RCC 7860 (cell line): ENCODE measurements at places on chromosomes 1 and 21.
A peak's percentile ranks its signal among the peaks of the same experiment; 100 is the strongest.

GRCh38 chr1:222750651-222751050 is 13.6 kb downstream of the FAM177B start:
- no peak for DNase-seq

DNA sequence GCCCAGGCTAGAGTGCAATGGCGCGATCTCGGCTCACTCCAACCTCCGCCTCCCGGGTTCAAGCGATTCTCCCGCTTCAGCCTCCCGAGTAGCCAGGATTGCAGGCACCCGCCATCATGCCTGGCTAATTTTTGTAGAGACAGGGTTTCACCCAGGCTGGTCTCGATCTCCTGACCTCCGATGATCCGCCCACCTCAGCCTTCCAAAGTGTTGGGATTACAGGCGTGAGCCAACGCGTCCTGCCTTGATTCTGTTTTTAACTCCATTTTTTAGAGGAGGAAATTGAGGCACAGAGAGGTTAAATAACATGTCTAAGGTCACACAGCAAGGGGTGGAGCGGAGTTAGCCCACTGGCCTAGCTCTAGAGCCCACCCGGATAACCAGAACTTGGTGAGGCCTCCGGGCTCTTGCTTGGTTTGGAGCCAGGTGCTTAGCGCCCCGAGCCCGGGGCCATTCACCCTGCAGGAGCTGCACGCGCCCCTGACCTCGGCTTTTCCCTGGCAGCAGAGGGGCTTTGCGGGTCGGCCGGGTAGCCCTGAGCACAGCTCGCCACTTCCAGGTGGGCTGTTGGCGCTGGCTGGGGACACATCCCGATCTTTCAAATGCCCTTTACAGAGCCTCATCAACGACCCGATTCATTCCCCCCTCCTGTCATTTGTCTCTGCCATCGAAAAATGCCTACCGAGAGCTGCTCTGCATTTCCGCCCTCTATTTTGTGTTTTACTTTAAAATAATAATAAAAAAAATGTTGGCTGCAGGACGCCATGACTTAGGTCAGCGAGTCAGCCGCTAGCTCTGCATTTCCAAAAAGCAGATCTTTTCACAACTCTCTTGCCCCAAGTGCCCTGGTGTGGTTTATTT is 11.2 kb downstream of the SIM2 start:
- DNase-seq: no peak

DNA sequence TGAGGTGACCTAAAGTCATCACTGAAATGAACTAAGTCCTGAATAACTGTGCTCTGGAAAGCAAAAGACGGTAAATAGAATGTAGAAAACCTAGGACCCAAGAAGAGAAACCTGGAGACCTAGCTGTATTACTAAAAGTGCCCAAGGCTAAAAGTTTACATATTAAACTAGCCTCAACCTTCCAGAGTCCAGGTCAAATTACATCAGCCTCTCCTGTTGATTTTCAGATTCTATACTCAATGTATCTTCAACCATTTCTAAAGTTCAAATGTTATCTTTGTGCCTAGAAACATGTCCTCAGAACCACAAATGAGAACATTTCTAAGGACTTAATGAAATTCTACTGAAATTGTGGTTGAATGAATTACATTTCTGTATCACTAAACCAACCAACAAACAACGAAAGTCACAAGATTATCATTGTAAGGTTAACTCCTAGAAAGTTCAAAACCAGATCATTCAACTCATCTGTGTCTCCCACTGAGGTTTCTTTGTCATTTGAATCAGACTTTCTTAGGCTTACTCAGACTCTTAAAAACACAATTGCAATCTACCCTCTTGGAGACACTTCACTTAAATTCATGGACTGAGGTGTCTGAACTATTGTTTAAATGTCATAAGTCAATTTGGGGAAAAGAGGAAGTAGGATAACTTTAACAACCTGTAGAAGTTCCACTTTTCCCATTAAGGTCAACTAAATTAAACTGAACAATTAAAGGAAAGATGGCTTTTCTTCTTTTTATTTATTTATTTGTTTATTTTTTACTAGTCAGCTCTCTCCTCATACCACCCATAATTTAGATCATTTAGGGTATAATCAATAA is 207.7 kb downstream of the BARHL2 start:
- no peak for DNase-seq

GRCh38 chr1:38178216-38178615 is 131.6 kb upstream of the POU3F1 start:
- DNase-seq: no peak

GRCh38 chr1:96418969-96419368 is 302.6 kb upstream of the PTBP2 start:
- DNase-seq: no peak

GRCh38 chr1:171426645-171427044 is 58.7 kb upstream of the PRRC2C start:
- no peak for DNase-seq

DNA sequence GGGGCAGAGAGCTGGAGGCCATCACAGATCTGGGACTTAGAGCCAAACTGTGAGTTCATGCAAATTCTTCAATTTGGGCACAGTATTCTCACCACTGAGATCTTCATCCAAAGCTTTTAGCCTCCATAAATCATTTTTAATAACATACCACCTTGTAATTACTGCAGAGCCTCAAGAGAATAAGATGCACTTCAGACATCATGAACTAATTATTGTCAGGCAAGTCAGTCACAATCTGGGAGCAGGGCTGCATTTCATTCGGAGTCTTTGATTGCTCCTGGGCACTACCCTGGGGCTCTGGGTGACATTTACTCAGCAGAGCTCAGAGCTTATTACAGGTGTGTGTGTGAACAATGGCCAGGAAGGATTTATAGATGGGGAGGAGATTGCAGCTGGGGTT is 623.7 kb downstream of the PTPRU start:
- DNase-seq: no peak

GRCh38 chr1:208058267-208058666 is 147.3 kb upstream of the CD34 start:
- peak; percentile 29 for DNase-seq

DNA sequence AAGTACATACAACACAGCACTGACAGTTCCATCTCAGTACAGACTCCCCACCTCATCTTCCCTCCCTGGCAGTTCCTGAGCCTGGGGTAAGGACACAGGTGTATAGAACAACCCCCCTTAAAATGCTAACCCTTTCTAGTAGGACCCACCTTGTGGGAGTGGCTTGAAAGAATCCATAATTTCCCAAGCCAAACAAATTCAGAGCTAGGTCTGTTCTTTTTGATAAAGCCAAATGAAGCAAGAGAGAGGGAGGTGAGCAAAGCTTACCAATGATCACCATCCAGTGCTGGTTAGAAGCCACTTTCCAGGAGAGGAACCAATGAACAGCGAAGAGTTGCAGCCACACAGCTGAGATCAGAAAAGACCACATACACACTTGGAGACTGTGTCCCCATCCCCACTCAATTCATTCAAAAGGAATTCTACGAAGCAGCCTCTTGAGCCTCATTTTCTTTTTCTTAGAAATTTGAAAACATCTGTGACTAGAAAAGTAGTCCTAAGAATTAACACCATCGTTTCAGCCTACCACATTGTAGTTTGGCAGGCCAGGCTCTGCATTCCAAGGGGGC is 9.2 kb downstream of the UBE2Q1 start:
- no peak for DNase-seq

- peak; percentile 29 for DNase-seq
Measured at GRCh38 chr1:247487057-247487456, 29.2 kb upstream of the OR2B11 start.

GRCh38 chr1:204431310-204432184 is 19.9 kb upstream of the PPP1R15B start:
- peak; percentile 42 for DNase-seq

DNA sequence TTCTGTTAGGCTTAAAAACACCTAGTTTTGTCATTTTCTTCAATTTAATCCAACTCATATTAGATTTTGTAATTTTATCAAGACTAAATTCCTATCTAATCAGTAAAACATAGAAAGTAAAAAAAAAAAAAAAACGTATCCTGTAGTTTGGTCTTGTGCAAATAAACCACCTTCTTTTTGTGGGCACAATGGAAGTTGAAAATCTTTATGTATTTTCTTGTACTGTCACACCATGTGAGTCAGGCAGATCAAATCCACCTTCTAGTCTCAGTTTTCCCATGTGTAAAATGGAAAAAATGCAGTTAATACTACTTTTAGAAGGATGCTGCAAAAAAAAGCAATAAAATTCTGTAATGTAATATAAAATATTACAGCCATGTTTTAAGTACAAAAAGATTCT is 129.8 kb downstream of the CYYR1 start:
- DNase-seq: no peak

DNA sequence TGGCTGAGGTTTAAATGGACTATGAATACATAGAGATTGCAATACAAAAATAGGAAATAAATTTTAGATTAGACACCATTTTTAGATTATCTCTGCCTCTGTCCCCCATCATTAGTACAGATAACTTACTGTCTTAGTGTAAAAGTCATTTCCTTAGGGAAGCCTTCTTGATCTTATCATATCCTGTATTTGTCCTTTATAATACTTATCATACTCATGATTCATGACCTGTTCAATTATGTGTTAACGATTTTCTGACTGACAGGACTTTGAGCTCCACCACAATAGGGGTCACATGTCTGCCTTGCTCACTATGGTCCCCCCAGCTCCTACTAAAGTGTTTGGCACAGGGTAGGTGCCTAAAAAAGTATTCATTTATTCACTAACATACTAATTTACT is 14.6 kb downstream of the TEX38 start:
- DNase-seq: no peak

DNA sequence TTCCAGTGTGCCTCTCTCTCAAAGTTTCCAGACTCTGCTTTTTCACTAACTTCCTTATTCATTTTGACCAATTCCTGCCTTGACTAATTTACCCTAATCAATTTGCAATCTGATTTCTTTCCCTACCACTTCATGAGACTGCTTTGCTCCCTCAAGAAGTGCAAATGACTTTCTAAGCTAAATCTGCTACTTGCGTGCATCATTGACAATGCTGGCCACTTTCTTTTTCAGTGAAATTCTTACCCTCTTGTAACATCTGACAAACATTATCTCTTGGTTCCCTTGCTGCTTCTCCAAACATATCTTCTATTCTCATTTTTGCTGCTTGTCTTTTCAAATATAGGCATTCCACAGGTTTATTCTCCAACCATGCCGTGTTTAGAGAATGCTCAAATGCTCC is 659.9 kb downstream of the USP25 start:
- DNase-seq: no peak

GRCh38 chr1:173406783-173407230 is 70.3 kb upstream of the PRDX6 start:
- DNase-seq: no peak

GRCh38 chr1:29511436-29511835 is 275.1 kb downstream of the PTPRU start:
- DNase-seq: no peak

DNA sequence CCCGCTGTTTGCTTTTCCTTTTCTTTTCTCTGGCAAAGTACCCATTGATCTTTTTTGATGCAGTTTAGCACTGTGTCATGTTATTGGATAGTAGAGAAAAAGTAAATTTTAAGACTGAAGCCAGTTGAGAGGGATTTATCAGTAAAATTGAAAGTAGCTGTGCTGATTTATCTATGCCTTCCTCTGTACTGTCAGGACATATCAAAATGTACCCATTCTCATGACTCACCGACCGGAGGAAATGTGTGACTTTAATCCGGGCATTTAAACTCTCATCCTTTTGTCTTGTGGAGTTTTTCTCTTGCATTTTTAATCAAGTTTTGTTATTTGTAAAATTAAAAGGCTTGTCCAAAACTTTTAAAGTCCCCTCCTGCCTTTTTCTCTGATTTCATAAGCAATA is 276.6 kb upstream of the FMN2 start:
- no peak for DNase-seq

- DNase-seq: no peak
Measured at GRCh38 chr21:28818663-28819278, 173.9 kb downstream of the LTN1 start.

DNA sequence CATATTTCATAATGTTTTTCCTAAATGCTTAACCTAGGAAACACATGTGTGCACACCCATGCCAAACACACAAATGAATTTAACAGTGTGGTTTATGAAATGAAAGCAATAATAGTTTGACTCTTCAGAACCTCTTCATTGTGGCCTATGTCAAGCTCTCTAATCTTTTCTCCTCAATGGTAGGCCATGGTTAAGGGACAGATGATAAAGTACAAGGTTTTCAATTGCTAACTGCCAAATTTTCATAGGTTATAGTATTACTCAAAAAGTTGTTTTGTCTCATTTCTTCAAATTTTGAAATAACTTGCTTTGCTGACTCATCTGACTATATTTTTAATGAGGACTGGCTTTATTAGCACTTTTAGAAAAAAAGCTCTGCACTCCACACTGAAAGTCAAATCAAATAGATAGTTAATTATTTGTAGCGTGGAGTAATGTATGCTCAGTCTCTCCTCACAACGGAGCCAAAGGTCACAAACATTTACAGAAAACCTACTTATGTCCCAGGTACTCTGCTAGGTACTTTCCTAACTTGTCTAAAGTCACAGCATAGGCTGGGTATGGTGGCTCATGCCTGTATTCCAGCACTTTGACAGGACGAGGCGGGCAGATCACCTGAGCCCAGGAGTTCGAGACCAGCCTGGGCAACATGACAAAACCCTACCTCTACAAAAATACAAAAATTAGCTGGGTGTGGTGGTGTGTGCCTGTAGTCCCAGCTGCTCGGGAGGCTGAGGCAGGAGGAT is 3.0 kb upstream of the ADCY10 start:
- DNase-seq: no peak

DNA sequence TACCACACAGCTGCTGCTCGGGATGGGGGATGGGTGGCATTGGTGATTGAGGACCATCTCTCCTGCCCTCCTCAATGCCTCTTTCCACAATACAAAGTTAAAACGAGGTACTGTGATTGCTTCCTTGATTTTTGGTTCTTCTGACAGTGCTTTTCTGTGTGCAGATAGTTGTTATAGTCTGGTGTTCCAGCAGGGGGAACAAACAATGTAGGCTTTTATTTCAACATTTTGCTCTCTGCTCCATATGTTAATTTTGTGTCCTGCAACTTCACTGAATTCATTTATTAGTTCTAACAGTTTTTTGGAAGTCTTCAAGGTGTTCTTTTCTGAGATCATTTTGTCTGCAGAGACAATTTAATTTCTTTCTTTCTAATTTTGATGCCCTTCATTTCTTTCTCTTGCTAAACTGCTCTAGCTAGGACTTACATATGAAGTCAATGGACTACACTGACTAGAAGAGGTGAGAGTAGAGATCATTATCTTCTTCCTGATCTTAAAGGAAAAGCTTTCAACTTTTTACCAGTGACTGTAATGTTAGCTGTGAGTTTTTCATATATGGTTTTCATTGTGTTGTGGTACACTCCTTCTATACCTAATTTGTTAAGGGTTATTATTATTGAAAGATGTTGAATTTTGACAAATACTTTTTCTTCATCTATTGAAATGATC is 45.4 kb downstream of the TNFSF18 start:
- DNase-seq: no peak

DNA sequence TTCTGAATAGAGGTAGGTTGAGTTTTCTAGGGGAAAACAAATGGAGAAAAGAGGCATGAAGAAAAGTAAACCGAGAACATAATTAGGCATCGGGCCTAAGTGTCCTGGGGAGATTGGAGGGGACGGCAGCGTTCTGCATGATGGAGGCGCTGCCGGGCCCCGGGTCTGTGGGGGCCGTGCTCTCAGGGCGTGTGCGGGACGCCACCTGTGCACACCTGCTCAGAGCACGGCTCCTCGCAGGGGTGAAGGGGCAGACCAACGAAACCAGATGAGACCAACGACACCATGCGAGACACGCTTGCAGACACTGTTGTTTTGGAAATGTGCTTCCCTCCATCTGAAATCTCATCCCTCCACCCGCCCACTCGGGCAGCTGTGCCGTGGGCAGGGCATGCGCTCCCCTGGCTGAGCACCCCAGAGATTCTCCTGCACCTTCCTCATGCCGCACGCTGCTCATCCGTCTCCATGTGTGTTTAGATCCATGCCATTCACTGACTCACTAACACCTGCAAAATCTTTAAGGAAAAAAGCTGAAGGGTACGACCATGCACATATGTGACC is 28.2 kb upstream of the TRAPPC10 start:
- no peak for DNase-seq
